Head of caudate nucleus (tissue), 42 donors: ENCODE measurements at places on chromosomes 6 and 20.

- DNase-seq = no peak
Observed at GRCh38 chr20:16446991-16447390, 126.3 kb downstream of the KIF16B start.

- DNase-seq = no peak
Observed at GRCh38 chr20:44959638-44960102, 527 bp downstream of the TOMM34 start.

- DNase-seq = no peak
Observed at GRCh38 chr6:154166140-154166539, 127.1 kb downstream of the OPRM1 start.

DNA sequence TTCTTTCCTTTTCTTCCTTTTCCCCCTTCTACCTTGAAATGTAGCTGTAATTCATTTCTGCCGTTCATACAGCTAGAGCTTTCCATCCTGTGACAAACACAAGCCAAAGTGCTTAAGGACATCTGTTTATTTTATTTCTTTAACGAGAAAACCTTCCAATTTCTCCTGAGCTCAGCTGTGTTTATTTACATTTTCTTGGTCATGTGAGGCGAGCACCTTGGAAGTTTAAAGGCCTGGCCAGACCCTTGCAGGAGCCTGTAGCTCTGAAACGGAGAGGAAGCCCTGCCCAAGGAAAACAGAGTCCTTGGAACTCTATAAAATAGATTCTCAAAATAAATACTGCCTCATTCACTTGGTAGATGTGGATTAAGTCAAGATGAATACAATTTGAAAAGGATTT is 223.1 kb downstream of the EYA2 start:
- DNase-seq = no peak

DNA sequence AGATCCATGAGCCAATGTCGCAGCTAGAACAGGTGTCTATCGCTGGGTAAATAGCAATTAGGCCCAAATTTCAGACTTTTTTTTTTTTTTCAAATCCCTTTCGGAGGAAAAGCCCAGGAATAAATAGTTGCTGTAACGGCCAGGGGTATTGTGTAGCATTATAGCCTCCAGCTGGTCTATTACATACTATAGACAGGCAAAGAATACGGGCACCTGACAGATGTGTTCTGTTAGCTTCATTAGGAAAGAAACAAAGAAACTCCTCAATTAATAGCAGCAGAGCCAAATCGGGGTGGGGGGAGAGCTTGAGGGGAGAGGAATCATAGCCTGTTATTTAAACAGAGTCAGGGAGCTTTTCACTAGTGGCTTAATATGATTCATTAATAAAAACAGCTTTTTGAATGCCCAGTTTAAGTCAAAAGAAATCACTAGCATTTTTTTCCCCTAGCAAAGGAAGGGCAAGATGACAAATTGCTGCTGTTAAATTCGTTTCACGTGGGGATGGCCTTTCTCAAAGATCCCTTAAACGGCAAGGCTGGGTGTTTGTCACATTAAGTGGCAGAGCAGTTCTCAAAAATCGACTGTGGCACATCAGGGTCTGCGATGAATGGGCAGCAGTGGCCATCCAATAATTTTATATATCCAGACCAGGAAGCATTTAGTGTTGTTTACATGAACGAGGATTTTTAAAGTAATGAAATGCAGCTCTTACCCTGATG is 139.4 kb downstream of the ID4 start:
- DNase-seq = no peak

GRCh38 chr6:11700118-11700718 is 78.4 kb downstream of the ADTRP start:
- no peak for DNase-seq

GRCh38 chr20:13174402-13174801 is 46.7 kb upstream of the ISM1 start:
- no peak for DNase-seq

GRCh38 chr20:49379338-49379737 is 101.5 kb upstream of the ZNFX1 start:
- no peak for DNase-seq

GRCh38 chr20:48799328-48800105 is 28.3 kb downstream of the PREX1 start:
- no peak for DNase-seq

DNA sequence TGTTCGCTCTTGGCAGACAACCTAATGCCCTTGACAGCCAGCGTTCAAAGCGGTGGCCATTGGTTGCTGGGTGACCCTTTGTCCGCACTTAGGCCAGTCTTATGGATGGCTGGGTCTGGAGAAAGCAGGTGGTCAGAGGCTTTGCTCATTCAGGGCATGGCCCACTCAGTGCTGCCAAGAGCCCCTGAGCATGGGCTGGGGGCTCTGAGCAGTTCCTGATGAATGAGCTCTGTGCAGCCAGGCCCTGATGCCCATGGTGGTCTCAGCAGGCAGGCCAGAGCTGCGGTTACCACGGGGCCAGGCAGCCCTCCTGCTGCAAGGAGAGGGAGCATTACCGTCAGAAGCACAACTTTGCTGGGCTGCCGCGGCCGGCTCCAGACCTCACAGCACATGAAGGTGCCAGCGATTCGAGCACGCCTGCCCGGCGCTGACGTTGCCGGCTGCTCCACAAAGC is 36.3 kb downstream of the CDH4 start:
- DNase-seq = no peak

DNA sequence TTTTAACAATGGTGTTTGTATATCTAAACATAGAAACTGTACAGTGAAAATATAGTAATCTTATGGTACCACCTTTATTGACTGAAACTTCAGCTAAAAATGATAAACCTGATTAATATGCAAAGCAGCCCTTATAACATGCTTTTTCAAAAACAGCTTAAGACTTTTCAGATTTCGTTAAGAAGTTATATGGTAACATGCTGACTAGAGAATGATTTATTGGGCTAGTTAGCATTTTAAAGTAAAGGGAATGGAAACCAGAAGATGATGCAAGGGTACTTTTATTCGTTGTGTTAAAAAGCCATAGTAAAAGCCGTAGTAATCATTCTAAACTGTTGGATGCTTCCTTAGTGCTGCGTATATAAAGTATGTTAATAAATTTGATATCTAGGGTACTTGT is 50.5 kb downstream of the CBFA2T2 start:
- no peak for DNase-seq

- DNase-seq = no peak
Observed at GRCh38 chr20:2919518-2920245, 46.4 kb downstream of the PTPRA start.

DNA sequence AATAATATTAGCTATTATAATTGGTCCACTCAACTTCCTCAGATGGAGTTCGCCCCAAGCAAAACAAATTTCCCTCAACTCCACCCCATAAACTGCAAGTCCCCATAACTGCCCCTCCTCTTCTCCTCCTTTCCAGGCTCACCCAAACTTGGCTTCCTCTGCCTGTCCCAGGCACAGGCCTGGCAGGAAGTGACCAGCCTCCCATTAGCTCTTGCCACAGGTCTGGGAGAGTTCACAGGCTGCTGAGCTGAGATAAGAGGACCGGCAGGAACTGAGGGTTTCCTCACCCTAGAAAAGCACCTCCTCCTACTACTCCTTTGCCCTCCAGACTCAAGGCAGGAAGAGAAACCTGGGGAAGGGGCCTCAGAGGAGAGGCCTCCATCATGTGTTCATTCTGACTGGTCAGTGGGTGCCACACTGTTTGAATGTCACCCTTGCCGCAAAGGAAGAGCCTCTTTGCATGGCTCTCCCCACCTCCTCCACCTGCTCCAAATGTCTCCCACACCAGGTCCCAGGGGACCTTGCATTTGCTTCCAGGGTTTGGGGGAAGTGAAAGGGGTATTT is 24.5 kb upstream of the SMIM29 start:
- DNase-seq = no peak

- no peak for DNase-seq
Observed at GRCh38 chr20:49397525-49397924, 84.9 kb downstream of the KCNB1 start.

DNA sequence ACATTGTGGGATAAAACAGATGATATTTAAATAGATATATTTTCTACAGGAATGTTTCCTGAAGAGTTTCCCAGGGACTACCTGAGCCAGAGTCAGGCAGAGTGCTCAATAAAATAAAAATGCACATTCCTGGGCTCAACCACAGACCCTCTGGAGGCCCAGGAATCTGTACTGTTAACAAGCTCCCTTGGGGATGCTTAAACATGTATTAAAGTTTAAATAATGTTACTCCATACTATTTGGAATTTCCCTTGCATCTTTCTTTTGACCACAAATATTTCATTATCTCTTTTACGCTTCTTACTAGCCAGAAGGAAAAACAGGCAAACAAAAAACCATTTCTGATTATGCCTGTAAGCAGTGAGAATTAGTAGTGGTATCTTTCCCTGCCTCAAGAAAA is 42.3 kb downstream of the GPR63 start:
- DNase-seq = no peak

DNA sequence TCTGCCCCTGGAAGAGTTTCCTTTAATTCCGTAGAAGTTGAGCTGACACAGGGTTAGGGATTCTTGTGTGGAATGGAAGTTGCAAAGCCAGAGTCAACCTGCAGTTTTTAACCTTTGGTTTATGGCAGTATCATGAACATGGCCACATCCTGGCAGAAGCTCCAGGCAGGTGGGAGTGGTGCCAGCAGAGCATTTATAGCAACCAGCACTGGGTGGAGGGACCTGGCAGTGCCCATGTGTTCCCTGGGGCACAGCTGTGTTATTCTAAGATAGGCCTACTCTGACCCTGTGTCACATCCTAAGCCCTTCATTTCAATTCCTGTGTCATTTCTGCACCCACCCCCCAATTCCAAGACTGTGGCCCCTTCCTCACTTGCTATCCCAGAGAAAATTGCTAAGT is 26.1 kb upstream of the ZNF831 start:
- no peak for DNase-seq

DNA sequence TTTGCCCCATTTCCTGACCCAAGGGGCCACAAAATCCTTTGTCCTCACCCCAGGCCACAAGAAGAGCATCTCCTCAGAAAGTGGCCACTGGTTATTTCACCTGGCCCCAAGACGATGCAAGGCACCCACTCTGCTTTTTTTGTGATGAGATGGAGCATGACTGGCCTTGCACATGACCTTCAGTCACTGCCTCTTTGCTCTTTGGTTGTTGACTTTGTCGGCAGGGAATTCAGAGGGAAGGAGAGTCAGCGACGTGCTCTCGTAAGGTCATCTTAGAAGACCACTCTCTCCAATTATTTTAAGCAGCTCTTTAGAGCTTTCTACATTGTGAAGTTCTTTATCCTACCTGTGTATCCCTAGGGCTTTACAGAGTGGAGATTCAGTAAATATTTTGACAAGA is 306.7 kb downstream of the PLCB1 start:
- DNase-seq = no peak

- peak; percentile 73 for DNase-seq
Observed at GRCh38 chr6:15365273-15365687, 119.4 kb downstream of the JARID2 start.

DNA sequence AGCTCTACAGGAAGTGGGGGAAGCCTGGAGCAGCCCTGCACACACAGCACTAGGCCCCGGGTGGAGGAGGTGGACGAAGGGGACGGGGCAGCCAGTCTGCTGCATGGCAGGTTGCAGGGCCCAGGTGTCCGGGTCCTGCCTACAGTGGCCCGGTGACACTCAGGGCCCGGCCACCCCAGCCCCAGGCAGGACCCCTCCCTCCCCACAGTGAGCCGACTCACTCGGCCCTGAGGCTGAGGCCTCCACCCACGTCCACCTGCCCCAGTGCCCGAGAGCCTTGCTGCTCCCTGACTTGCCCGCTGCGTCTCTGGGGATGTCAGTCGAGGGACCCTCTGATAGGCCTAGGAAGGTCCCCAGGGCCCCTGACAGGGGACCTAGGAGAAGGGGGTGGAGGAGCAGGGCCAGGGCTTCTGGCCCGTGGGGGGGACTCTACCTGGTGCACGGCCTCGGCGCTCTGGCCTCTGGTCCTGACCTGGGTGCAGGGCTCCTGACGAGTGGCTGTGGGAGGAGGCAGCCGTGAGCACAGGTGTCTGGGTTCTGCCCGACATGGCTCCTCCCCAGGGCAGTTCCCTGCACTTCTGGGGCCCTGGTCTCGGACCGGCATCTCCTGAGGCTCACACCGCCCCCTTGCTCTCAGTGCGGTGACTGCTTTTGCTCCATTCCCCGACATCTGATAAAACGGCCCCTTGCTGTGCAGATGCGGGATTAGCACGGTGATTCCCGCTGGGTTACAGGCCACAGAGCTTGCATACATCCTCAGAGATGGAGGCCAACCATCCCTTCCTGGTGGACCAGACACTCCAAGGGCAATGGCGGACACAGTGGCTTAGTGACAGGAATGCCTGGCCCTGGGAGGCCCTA is 20.1 kb downstream of the FRMD1 start:
- DNase-seq = no peak

GRCh38 chr20:34736106-34736735 is 32.1 kb downstream of the TP53INP2 start:
- DNase-seq = no peak

DNA sequence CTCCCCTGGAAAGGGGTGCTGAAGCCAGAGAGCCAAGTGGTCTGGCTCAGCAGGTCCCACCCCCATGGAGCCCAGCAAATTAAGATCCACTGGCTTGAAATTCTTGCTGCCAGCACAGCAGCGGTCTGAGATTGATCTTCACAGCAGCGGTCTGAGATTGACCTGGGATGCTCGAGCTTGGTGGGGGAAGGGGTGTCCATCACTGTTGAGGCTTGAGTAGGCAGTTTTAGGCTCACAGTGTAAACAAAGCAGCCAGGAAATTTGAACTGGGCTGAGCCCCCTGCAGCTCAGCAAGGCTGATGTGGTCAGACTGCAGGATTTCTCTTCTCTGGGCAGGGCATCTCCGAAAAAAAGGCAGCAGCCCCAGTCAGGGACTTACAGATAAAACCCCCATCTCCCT is 41.3 kb upstream of the B3GAT2 start:
- no peak for DNase-seq

DNA sequence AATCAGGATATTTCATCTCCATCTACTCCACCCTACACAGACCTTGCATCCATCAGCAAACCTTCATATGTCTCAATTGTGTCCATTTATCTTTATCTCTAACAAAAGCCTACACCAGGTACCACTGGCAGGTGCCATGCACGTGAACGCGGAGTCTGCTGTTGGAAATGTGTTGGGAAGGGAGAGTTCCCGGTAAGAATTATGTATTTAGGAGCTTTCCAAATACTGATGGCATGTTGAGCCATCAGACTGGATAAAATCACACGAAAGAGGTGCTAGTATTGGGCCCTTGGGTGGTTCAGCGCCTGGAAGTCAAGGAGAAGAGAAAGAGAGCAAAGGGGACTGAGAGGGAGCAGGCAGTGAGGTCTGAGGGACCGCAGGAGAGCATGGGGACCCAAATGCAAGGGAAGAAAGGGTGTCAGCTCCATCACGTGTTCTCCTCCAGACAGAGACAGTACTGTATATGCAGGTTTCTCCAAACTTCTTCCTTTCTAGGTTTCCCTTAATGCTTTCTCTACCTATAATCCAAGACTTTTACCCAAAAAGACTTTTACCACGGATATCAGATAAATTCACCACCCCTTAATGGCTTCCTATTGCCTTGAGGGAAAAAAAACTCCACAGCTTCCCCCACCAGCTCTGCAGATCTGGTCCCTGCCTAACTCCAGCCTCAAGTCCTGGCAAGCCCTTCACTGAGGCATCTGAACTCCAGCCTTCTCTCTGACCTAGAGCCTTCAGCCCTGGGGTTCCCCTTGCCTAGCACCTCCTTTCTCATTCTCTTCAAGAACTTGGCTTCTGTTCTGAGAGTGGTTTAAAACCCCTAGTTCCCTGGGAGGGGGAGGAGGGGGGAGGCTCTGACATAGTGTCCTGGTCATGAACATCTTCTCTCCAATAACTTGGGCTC is 4.8 kb upstream of the ZNF217 start:
- no peak for DNase-seq
